NCI-H1417 treated with DMSO at 0.1 percent for 48 hours (cell line): ENCODE measurements at places on chromosomes 2 and 18.

GRCh38 chr2:240508832-240509545 lies 48.8 kb downstream of the ANKMY1 start:
- no peak for DNase-seq

- DNase-seq = no peak
Observed at GRCh38 chr2:237591141-237591881, 777 bp upstream of the RAB17 start.

DNA sequence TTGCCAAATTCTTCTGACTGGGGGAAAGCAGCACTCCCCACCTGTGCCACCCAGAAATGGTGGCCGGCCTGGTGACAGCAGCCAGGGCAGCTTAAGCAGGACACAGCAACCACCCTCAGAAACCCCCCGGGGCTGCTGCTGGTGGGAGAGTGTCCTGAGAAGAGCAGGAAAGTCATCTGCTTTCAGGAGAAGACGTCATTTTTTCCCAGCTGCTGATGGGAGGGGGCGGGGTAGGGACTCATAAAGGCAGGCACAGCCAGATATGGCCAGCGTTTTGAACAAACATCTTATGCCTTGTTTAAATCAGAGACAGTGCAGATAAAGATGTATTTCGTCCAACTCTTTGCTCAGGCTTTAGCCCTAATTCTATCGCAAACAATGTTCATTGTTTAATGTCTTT lies 139.5 kb downstream of the LRRC30 start:
- no peak for DNase-seq

DNA sequence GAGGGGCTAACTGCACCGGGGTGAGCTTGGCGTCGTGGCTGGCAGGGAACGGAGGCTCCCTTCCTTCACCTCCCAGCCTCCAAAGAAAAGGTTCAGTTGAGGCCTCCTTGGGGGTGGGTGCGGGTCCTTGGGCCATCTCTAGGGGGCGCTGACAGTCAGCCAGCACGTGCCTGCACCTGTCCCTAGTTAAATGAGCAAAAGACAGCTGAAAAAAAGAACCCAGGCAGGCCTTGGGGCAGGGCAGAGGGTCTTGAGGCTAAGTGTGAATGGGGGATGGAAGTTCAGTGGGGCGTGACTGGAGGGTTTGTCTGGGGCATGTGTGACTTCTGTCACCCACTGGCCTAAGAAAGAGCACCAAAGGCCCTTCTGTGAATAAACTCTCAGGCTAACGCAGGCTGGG lies 56.4 kb downstream of the ZFP36L2 start:
- no peak for DNase-seq

DNA sequence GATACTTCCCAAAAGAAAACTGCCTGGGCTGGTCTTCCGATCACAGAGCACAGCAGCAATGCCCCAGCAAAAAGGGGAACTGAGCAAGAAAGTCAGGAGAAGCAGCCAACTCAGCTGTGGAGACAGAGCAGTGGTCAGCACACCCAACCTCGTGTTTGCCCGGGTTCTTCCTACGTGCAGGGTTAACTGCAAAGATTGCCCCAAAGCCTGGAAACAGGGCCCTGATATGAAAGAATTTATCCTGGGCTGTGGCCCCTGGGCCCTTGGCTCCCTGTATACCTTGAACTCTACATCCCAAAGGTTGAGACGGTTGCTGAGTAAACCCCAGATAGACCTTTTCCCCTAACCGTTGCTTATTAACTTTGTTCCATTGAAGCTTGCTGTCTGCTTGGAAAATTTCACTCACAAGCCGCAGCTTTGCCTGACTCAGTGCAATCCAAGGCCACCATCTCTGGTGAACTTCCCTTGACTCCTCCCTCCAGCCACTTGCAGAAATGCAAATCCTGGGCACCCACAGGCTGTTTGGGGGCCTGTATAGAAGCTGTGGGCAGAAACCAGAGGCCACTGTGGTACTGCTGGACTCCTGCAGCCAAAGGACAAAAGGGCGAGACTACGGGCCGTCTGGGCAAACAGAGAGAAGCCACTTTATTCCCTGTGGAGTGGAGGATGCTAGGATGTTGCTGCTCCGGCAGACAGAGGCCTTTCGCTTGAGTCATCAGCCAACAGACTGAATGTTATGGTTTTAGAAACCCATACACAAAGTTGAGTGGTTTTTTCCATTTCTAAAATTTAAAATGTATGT lies 18.2 kb downstream of the NRP2 start:
- no peak for DNase-seq

DNA sequence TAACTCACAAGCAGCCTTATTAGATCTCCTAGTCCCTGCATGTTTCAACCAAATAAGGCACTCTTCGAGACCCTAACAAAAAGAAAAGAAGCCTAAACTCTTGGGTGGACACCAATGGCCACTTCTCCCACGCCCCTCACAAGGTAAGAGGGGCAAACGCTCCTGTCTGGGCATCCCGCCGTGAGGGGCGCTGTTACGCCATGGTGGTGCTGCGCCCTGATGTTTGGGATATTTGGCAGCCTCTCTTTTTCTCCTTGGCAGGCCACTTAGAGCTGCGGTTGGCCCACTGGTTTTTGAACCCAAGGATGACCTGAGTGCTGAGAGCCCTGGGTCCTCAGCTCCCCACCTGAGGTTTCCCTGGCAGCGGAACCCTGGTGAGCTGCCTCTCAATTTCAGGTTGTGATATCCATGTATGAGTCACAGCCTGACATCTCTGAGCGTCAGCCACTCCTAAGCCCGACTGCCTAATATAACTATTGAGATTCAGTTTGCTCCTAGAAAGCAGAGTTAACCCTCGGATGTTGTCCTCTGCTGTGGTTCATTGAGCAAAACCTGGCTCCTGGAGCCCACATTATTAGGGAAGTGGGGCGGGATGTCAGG lies 103.3 kb downstream of the COL6A3 start:
- DNase-seq = no peak

DNA sequence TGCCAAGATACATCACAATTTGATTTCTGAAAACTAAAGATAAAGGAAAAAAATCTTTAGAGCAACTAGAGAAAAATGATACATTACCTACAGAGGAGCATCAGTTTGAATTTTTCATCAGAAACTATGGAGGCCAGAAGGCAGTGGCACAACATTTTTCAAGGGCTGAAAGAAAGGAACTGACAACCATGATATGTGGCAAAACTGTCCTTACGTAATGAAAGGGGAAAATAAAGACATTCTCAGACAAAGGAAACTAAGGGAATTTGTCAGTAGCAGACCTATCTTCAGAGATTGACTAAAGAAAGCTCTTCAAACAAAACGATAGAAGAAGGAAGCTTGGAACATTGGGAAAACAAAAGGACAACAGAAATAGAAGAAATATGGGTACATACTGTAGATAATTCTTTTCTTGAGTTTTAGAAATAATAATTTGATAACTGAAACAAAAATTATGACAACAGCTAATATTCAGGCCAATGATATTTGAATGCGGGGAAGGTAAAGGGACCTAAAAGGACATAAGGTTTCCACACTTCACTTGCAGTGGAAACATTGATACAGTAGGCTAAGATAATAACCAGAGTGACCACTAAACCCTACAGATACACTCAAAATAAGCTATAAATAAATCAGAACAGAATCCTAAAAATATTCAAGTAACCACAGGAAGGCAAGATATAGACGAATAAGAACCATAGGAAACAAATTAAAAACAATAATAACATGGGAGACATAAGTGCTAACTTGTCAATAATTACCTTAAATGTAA lies 70.0 kb upstream of the NPAS2 start:
- DNase-seq = no peak

DNA sequence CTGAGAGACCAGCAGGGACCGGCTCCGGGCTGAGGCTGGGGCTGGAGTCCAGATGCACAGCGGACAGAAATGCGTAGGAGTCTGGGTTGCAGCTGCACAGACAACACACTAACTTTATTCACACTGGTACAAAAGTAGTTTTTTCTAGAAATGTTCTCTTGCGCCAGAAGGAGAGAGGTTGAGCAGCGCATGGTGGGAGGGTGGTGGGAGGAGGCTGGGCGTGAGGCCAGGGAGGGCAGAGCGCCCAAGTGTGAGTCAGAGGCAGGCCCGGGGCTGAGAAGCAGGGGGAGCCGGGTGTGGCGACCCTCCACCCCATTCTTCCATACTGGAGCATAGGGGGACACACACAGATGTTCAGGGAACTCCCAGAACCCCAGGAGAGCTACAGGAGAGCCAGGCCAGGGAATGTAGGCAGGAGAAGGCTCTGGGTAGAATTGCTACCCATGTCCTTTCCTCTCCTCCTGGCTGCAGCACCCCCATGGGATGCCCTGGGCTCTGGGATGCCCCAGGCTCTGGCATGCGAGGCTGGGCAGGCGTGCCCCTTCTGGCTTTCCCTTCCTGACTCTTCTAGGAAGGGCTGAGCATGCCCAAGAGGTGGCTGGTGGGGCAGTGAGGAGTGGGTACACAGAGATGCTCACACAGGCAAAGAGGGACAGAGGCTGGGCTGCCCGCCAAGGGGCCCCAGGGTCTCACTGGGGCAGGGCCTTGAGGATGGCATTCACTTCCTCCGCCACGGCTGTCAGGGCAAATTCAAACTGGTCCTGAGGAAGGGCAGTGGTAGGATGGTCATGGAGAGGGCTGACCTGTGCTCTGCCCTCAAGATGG lies 10.6 kb downstream of the DNAJB2 start:
- no peak for DNase-seq

DNA sequence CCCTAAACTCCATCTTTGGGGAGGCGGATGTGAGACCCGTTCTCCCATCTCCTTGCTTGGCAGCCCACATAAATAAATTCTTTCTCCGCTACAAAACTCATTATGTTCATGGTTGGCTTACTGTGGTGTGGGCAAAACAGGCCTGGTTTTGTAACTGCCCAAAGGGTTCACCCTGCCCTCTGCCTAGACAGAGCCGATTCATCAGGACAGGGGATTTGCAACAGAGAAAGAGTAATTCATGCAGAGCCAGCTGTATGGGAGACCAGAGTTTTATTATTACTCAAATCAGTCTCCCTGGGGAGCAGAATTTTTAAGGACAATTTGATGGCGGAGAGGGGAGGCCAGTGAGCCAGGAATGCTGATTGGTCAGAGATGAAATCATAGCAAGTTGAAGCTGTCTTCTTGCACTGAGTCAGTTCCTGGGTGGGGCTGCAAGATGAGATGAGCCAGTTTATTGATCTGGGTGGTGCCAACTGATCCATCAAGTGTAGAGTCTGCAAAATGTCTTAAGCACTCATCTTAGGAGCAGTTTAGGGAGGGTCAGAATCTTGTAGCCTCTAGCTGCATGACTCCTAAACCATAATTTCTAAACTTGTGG lies 8.4 kb upstream of the RNF125 start:
- no peak for DNase-seq

DNA sequence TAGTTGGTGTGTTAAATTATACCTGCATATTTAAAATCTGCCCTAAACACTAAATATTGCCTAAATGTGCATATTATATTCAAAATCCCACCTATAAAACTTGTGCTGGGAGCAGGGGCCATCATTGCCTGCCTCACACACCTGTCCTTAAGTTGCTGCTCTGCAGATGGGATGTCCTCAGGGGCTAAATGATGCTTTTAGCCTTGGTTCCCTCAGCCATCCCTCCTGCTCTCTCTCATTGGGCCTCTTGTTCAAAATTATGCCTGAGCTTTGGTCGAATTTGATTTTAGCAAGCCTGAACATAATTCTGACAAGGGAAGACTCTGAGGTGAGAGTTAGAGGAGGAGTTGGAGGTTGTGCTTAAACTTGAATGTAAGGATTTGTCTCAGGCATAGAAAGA lies 318.3 kb upstream of the RAB12 start:
- no peak for DNase-seq

DNA sequence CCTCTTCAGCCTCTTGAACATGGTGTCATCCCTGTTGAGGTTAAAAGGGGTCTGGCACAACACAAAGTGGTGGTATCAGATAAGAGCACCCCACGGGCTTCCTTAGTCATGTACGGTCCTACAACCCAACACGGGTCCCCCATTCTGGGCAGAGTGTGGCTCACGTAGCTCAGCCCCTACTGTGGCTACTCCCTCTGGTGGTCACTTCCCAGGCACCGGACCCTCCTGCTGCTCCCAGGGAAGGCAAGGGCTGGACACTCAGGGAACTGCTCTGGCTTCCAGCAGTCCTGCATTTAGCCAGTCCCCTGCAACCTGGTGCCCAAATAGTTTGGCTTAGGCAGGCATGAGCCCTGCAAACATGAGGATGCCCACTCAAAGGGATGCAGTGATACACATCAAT lies 58.6 kb downstream of the GALNT14 start:
- no peak for DNase-seq

GRCh38 chr18:6145645-6146306 lies 250.5 kb upstream of the TMEM200C start:
- no peak for DNase-seq

- no peak for DNase-seq
Observed at GRCh38 chr2:33516456-33516995, 40.1 kb downstream of the RASGRP3 start.

DNA sequence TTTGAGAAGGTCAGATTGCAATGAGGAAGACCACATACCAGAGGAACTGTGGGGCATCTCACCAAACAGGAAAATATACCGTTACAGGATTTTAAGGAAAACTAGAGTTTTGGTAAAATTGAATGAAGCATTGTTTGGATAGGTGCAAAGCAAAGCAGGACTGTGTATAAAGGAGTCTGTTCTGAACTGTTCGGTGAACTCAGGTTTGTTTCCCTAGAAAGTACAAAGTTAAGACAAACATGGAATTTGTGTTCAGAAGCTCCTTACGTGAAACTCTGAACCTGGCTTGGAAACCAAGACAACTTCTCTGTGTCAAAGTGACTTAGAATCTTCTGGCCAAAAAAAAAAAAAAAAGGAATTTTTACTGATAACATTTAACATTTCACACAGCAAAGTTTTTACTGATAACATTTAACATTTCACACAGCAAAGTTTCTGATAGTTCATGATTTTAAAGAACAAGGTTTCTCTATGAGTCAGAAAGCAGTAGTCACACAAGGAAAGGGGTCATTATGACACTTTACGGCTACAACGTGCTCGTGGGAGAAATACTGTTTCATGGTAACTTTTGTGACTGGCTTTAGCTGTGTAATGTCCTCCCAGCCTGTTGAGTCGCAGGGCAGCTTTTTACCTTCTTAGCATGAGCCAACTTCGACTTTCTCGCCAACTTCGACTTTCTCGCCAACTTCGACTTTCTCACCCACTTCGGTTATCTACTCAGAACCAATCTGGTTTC lies 21.2 kb upstream of the TET3 start:
- no peak for DNase-seq

- DNase-seq = no peak
Observed at GRCh38 chr2:186883666-186884065, 34.7 kb upstream of the ZSWIM2 start.

DNA sequence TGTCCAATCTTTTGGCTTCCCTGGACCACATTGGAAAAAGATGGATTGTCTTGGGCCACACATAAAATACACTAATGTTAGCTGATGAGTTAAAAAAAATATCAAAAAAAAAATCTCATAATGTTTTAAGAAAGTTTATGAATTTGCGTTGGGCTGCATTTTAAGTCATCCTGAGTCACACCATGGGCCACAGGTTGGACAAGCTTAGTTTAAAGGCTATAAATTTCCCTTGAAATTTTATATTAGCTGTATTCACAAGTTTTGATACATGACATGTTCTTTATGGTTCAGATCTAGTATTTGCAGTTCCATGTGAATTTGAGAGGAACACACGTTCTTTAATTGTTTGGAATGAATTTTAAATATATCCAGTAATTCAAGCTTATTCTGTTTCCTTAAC lies 21.9 kb downstream of the CARF start:
- no peak for DNase-seq
